NCI-H1092 treated with DMSO at 0.1 percent for 48 hours (cell line): ENCODE measurements at places on chromosomes 6 and 20.
A peak's percentile ranks its signal among the peaks of the same experiment; 100 is the strongest.

DNA sequence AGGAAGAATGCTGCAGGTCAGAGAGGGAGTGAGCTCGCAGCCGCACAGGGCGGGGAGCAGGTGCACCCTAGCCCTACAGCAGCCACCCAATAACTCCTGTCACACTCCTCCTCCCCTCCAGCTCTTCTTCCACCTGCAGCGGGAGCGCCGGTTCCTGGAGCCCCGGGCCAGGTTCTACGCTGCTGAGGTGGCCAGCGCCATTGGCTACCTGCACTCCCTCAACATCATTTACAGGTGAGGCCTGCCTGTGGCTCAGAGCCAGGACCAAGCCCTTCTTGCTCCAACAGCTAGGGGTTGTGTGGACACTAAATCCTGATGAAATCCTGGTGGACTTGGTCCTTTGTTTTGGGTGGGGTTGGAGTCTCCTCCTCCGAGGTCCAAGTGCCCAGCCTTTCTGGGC lies 11.7 kb downstream of the SGK2 start:
- DNase-seq = no peak

DNA sequence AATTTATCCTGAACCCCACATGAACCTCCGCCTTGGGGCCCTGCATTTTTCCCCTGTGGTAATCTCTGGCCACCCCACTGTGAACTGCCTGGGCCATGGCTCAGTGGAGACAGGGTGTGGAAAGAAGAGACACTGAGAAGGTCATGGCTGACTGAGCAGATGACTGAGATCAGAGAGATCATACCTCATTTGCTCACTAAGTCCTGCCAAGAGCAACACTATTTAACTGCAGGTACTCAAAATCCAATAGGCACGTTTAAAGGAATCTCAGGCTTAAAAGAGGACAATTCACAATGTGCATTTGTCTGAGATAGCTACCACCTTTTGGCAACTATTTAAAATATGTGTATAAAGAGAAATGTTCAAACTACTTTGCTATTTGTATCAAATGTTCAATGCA lies 305.0 kb downstream of the GMDS start:
- DNase-seq = no peak

GRCh38 chr20:9467995-9468394 lies 46.4 kb upstream of the LAMP5 start:
- no peak for DNase-seq

DNA sequence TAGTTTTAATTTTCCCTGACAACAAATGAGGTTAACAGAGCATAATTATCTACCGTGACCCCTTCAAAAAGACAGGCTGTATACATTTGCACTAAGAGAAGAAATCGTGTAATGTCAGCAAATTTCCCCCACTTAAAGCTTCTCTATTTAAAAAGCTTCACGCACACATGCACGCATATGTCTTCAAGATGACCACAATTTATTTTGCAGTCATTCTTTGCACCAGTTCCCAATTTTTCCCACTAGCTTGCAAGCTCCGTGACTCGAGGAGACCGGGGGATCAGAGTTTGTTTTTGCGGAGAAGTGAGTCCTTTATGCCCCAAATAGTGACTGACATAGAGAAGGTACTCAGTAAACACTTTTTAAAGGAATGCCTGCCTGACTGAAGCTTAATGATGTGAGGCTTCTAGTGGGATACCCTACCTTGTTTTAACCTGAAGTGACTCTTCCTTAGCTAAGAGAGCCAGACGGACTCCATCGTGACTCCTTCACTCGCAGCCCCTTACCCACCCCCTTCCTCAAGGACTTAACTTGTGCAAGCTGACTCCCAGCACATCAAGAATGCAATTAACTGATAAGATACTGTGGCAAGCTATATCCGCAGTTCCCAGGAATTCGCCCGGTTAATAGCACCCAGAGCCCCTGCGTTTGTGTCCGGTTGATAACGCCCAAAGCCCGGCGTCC lies 9.3 kb upstream of the NQO2 start:
- no peak for DNase-seq

GRCh38 chr6:16480763-16481560 lies 242.6 kb downstream of the GMPR start:
- DNase-seq = no peak

GRCh38 chr6:14664112-14664601 lies 546.6 kb downstream of the CD83 start:
- no peak for DNase-seq

- no peak for DNase-seq
Observed at GRCh38 chr20:36956016-36956415, 4.5 kb upstream of the SAMHD1 start.

DNA sequence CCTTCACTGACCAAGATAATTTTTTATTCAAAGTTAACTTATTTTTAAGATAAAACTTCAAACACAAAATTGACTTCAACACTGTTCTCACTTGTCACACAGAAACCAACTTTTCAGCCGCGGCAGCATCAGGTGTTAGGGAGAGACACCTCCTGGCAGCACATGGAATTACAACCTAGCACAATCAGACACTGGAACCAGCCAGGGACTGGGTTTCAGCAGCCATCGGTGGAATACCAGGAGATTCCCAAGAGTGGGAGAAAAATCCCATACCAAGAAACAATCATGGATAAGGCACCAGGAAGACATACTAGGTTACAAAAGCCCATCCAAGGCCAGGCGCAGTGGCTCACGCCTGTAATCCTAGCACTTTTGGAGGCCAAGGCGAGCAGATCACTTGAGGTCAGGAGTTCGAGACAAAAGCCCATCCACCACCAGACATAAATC lies 70.0 kb downstream of the SNX5 start:
- DNase-seq = peak; percentile 3

- DNase-seq = no peak
Observed at GRCh38 chr20:32906200-32906599, 47.5 kb downstream of the EFCAB8 start.

DNA sequence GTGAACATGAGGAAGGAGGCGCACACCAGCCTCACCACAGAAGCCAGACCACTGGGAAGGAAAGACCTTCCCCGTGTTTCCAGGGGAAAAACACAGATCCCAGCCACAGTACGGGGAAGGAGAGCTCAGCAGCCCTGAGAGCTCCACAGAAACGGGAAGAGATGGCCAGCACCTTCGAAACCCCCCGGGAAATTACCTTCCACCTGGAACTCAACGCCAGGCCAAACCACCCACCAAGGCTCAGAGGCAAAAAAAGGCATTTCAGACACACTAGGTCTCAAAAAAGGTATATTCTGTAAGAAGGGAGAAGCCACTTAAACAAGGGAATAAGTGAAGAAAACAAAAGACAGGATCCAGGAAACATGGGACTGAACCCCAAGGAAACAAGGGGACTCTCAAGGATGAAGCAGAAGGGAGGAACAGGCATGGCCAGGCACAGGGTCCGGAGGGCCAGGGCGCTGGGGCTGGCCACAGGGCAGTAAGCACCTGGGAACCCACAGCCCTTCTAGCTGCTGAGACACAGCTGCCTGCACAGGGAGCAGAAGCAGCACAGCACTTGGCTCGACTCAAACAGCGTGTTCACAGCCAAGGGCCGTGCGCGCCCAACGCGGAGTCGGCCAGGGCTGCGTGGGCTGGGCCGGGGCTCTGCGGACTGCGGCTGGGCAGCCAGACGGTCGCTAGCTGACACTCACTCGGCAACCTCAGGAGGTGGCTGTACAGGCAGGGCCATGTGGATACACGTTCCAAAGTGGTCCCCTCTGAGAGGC lies 44.6 kb downstream of the TAF4 start:
- peak; percentile 3 for DNase-seq
